DMS153 (cell line): ENCODE measurements at places on chromosomes 13 and 19.
A peak's percentile ranks its signal among the peaks of the same experiment; 100 is the strongest.

DNA sequence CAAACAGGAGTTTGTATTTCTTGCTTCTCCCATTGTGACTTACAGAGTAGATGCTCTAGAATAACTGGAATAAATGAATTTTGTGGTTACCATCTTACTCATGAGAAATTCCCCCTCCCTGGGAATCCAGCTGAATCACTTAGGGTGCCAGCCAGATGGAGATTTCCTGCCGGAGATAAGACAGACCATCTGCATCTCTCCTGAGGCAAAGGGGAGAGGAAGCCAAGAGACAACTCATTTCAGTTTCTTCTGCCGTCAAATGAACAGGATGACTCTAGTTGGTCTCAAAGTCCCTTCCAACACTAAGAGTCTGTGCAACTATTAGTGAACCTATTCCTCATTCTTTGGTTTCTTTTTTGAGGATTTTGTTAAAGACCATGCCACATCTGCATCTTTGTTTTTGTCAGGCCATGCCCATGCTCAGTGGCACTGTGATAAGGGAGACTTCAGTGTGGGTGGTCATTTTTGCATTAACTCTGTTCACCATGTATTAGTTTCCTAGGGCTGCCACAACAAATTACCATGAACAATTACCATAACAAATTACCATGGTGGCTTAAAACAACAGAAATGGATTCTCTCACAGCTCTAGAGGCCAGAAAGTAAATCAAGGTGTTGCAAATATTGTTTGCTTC is 112.8 kb downstream of the NDFIP2 start:
- no peak for DNase-seq

- DNase-seq = no peak
These were observed 11.0 kb downstream of the SGTA start for GRCh38 chr19:2771786-2772674.

DNA sequence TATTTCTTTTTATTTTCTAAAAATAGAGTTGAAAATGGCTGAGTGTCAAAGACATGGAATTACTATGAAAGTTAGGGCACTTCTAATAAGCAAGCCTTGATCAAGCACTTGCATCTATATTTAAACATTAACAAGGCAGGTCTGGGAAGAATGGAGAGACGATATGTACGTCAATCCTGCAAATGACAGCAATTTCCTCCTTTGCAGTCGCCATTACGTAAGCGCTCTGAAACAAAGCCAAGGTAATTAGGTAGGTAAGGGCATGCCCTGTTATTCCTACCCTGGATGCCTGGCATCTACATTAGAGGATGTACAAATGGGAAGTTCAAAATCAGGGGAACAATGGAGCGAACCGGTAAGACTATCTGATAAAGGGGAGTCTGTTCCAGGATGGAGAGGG is 664.0 kb upstream of the ARGLU1 start:
- DNase-seq = peak; percentile 87

DNA sequence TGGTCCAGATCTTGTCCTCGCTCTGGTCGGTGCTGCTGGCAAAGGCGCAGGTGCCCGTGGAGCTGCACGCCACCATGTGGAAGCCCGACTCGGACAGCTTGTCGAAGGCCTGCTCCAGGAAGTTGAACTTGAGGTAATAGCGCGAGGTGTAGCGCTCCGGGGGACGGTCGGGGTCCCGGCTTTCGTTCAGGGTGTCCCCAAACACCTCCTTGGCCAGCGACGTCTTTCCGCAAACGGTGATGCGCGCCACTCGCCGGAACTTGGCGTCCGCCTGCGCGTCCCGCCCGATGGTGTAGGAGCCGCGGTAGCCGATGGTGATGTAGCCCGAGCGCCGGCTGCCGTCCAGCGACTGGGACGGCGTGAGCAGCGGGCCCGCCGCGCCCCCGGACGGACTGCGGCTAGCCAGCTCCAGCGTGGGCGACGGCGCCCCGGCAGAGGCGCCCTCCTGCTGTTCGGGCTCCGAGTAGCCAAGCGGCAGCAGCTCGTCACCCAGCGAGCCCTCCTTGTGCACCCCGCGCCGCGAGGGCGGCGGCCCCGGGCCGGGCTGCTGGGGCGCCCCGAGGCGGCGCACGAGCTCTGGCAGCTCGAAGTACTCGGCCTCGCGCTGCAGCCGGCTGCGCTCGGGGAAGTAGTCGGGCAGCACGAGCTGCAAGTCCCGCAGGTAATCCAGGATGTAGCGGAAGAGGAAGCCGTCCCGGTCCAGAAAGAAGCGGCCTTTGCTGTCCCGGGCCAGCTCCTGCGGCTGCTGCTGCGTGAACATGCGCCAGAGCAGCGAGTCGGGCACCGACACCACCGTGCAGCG is 801 bp downstream of the KCTD12 start:
- DNase-seq = peak; percentile 68

GRCh38 chr19:17834350-17835181 is 13.2 kb downstream of the JAK3 start:
- no peak for DNase-seq

DNA sequence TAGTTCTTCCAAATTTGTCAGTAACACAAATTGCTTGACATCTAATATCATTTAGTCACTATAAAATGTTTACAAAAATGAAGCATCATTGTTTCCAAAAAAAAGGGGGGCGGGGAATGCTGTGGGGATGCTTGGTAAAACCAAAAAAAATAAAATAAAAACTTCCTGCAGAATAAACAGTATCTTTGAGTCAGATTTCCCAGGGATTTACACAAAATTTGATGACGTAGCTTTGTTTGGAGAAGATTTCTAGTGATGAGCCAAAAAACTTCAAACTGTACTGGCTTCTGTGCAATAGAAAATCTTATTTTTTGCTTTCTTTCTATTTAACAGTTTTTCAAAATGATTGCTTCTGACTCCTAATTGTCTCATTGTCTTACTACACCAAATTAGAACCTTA is 80.0 kb downstream of the MZT1 start:
- no peak for DNase-seq

- DNase-seq = no peak
These were observed 90.2 kb downstream of the ATP11A start for GRCh38 chr13:112779856-112780604.

- DNase-seq = peak; percentile 10
These were observed 8.1 kb upstream of the ARL11 start for GRCh38 chr13:49620170-49620621.

DNA sequence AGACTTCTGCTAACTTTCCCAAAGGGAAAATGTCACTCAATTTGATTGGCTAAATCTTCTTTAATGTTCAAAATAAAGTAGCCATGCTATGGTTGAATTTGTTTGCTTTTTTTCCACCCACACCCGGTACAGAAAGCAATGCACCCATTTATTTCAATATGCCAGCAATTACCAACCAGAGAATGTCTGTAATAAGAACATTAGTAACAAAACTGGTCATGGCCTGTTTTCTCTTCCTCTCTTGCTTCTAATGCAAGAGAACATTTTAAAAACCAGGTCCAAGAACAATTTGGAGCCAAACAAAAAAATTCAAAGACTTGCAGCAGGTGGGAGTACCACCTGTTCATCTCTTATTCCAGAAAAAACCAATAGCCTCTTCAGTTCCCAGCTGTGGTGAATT is 1108.8 kb upstream of the PCDH20 start:
- peak; percentile 63 for DNase-seq

- DNase-seq = no peak
These were observed 40.6 kb downstream of the DCLK1 start for GRCh38 chr13:36090592-36090991.

DNA sequence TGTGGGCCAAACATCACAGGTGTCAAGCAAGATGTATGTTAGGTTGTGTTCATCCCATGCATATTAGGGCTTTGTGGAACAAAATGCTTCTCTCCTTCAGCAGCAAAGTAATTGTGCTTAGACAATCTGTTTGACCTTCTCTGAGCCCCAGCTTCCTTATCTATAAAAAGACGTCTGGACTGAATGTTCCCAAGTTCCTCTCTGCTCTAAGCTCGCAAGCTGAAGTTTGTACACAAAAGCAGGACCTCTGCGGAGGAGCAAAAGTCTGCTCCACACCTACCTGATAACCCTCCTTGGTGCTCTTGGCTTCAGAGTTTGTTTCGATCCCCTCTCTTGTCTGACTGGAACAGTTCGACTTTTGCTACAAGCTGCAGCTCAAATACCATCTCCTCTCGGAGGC is 95.7 kb upstream of the UBL3 start:
- no peak for DNase-seq

- DNase-seq = no peak
These were observed 6.8 kb downstream of the ZNF564 start for GRCh38 chr19:12544401-12544876.

- no peak for DNase-seq
These were observed 30.7 kb upstream of the NFIC start for GRCh38 chr19:3335431-3336350.

DNA sequence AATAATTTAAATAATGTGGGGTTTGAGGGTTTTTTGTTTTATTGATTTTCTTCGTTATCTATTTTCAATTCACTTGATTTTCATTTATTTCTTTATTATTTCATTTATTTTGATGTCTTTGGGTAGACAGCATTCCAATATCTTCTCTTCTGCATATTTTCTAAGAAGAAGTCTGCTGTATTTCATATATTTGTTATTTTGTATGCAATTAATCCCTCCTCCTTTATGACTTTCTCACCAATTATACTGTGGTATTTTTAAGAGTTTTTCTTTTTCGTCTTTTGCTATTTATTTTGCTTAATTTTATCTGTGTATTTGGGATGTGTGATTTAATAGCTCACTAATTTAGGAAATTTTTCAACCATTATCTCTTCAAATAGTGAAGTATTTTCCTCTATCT is 1444.4 kb upstream of the MIR17HG start:
- no peak for DNase-seq

DNA sequence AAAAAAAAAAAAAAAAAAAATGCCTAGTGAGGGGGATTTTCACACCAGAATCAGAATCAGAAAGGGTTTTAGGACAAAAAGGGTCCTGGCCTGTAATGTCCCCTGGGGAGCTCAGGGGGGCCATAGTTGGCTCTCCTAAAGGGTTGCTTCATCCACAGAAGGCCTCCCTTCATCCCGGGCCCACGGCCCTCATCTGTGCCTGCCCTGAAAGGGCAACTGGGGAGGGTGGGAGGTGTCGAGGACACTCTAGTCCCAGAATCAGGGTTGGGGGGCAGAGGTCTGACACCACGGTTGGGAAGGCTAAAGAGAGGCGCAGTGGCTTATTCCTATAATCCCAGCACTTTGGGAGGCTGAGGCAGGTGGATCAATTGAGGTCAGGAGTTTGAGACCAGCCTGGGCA is 22.5 kb upstream of the ZNRF4 start:
- DNase-seq = no peak
